ENCODE measurements at places on chromosomes 5 and 9. TPM values are rescaled to one million over a fixed set of nuclear protein-coding genes. Genes with fewer than 3 reads are reported as not detected.

RELL2 gene
- 11.0 TPM for polyA plus RNA-seq

SLIT3 gene
- 21.7 TPM for polyA plus RNA-seq

DDX4 gene
- not detected for polyA plus RNA-seq

C5orf22 gene
- polyA plus RNA-seq: 13.4 TPM

PDE8B gene
- not detected for polyA plus RNA-seq

KCNV2 gene
- not detected for polyA plus RNA-seq

HEMGN gene
- polyA plus RNA-seq: not detected

FCN2 gene
- polyA plus RNA-seq: not detected

TRMT10B gene
- 3.7 TPM for polyA plus RNA-seq

FAT2 gene
- polyA plus RNA-seq: 44.8 TPM

ADRB2 gene
- polyA plus RNA-seq: 9.5 TPM

STK32A gene
- not detected for polyA plus RNA-seq

PHF24 gene
- 0.07 TPM for polyA plus RNA-seq

ADGRV1 gene
- polyA plus RNA-seq: 0.02 TPM

IFNA21 gene
- polyA plus RNA-seq: not detected

ADAMTS2 gene
- 0.01 TPM for polyA plus RNA-seq

FBP2 gene
- not detected for polyA plus RNA-seq

FOXD4L4 gene
- polyA plus RNA-seq: 0.02 TPM

CARD9 gene
- polyA plus RNA-seq: 0.14 TPM

CDKN2B gene
- polyA plus RNA-seq: 23.5 TPM

PRXL2C gene
- polyA plus RNA-seq: 6.6 TPM

HRH2 gene
- 0.01 TPM for polyA plus RNA-seq

LOX gene
- polyA plus RNA-seq: 12.9 TPM

DENND1A gene
- 32.1 TPM for polyA plus RNA-seq

CMYA5 gene
- 0.41 TPM for polyA plus RNA-seq

RAD1 gene
- polyA plus RNA-seq: 17.7 TPM

FYB1 gene
- polyA plus RNA-seq: 1.2 TPM

PTGDS gene
- polyA plus RNA-seq: not detected

LCN9 gene
- polyA plus RNA-seq: not detected

PSIP1 gene
- 13.6 TPM for polyA plus RNA-seq

UBTD2 gene
- polyA plus RNA-seq: 8.9 TPM

PDZD2 gene
- 0.69 TPM for polyA plus RNA-seq

C7 gene
- not detected for polyA plus RNA-seq

TPD52L3 gene
- polyA plus RNA-seq: not detected

Measured in mammary epithelial cell (primary cell).